Kidney capillary endothelial cell (primary cell): ENCODE measurements at places on chromosomes 13 and 19.

- no peak for DNase-seq
These were observed 34.7 kb downstream of the PHF11 start for GRCh38 chr13:49530457-49530856.

DNA sequence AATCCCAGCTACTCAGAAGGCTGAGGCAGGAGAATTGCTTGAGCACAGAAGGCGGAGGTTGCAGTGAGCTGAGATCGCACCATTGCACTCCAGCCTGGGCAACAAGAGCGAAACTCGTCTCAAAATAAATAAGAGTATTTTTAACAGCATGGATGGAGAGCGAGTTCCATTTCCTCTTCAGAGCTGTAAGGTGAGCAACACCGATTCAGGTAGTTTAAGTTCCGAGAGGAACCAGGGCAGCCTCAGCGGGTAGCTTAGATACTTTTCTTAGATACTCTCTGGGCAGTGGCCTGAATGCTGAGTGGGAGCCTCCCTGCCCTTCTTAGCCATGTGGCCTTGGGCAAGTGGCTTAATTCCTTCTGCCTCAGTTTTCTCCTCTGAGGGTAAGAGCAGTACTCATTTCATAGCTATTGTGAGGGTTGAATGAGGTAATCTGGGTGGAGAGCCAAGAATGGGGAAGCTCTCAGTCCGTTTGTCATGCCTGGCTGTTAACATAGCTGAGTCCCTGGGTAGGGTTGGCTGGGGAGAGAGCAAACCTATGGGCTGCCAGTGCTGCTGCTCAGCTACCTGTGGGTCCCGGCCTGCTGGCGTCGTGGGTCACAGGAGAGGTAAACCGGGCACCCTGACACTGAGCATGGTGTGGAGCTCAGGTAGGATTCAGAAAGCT is 4.1 kb downstream of the ATP11A start:
- no peak for DNase-seq

GRCh38 chr19:5803441-5803751 is 1.5 kb upstream of the NRTN start:
- DNase-seq = no peak

GRCh38 chr13:77323858-77324257 is 3.0 kb downstream of the MYCBP2 start:
- DNase-seq = no peak

GRCh38 chr19:13055213-13056051 is 47.2 kb downstream of the LYL1 start:
- no peak for DNase-seq

- no peak for DNase-seq
These were observed 87.8 kb upstream of the RFC3 start for GRCh38 chr13:33730147-33730546.

DNA sequence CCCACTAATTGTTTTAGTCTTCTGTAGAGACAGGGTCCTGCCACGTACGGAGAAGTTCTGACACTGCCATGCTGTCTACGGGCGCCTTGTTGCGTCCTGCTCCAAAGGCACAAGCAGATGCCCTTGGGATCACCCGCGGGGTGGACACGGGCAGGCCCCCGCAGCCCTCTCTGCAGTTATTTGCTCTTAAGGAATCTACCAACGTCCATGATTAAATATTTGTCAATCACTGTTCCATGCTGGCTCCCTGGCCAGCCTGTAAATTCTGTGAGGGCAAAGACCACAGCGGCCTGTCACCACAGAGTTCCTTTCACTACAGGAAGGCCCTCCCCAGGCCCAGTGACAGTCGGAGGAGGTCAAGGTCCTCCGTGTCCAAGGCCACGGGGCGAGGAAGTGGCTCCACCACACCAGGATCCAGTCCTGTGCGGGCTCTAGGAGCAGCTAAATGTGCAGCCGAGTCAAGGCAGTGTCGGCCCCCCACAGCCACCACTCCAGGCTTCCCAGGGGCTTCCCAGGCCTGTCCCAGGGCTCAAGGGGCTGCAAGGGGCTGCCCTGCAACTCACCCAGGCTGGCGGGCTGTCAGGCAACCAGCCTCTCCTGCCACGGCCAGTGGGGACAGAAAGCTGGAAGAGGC is 2.1 kb downstream of the RNF126 start:
- no peak for DNase-seq

- no peak for DNase-seq
These were observed 57.3 kb downstream of the CDADC1 start for GRCh38 chr13:49304763-49305700.

DNA sequence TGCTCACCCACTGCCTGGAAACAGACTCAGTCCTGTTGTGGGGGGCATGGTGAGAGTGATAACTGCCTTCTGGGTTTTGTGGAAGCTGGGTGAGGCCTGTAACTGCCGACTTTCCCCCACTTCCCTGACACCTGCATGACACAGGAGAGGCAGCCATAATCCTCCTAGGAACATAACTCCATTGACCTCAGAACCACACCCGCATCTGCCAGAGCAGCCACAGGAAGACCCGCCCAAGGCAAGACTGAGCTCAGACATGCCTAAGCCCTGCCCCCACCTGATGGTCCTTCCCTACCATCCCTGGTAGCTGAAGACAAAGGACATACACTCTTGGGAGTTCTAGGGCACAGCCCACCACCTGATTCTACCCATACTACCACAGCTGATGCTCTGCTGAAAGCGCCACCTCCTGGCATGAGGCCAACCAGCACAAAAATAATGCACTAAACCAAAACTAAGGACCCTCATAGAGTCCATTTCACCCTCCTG is 326.7 kb downstream of the RBM26 start:
- no peak for DNase-seq

DNA sequence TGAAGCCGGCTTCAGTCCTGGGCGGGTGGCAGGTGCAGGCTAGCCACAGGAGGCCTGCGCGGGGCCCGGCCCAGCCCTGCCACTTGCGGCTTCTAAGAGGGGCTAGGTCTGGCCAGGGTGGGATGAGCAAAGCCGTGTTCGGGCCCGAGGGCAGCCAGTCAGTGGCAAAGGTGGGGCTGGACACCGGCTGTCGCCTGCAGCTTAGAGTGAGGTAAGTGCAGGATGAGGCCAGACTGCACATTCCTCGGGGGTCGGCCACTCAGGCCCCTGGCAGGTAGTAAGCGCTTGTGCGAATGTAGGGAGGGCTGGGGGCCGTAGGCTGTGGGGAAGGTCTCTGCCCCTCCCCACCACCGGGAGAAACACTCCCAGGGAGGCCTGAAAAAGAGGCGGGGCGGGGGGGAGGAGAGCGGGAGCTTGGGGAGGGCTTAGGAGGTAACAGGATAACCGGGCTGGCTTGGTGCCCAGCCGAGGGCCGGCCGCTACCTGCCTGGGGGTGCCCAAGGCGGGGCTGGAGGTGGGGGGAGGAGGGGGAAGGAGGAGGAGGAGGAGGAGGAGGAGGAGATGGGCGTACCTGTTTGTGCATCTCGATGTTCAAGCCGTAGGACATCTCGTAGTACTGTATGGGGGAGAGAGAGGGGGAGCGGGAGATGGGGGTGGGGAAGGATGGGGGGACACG is 6.4 kb downstream of the TLE5 start:
- no peak for DNase-seq

DNA sequence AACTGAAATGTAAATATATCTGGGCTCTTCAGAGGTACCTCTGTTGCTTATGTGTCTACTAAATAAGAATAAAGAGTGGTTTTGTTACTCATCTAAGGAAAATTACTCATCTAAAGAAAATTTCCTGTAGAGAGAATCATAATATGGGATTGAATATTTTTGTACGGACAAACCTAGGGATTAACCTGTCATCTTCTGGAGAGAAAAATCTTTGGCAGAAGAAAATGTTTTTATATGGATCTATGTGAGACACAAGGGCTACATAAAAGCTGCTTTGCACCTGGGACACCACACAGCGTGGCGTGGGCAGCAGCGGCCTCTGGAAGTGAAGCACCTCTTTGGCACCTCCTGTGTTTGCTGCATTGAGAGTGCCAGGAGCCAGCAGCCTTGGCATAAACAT is 242.9 kb upstream of the DACH1 start:
- peak; percentile 52 for DNase-seq

- DNase-seq = no peak
These were observed 9.0 kb upstream of the ACTN4 start for GRCh38 chr19:38638461-38638860.

- no peak for DNase-seq
These were observed 5.1 kb downstream of the GAMT start for GRCh38 chr19:1396019-1396767.

GRCh38 chr19:11236324-11237301 is 2.8 kb upstream of the ANGPTL8 start:
- no peak for DNase-seq

- DNase-seq = no peak
These were observed 25.7 kb downstream of the VRK3 start for GRCh38 chr19:49999371-50000010.

DNA sequence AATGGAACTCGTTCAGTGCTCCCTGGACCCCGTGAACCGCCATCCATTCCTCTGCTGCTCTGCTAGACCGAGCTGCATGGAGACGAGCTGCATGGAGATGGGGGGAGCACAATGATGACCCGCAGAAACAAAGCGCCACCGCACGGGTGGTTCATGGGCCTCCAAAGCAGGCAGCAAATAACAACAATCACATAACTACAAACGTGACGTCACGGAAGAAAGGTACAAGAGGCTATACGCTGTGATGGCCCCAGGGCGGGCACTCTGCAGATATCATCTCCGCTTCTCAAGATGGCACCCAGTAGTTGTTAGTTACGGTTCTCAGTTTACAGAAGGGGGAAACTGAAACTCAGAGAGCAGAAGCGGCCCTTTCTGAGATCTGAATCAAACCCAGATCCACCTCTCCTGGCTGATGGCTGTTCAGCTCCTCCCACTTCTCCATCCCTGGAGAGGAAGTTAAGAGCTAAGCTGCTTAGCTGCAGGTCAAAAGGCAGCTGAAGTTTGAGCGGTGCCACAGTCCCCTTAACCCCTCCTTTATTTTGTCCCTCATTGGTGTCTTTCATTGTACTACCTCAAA is 1.7 kb downstream of the ATP13A1 start:
- no peak for DNase-seq

GRCh38 chr19:33376423-33376822 is 2.9 kb downstream of the CEBPG start:
- peak; percentile 96 for DNase-seq

DNA sequence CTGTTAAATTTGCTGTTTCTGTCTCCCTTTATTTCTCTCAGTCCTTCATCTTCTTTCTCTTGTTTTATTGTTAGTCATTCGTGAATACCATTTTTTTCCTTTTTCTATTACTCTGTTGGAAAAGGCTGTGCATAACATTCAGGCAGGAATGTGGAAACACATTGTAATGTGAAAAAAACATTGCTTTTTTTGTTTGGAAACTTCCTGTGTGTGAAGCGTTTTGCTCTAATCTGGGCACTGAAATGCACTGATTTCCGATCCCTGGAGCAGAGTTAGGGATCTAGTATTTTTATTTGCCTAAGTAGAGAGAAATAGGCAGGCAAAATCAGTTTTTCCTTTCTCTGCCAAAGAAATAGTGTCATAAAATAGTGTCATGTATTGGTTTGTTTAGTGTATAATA is 155.5 kb downstream of the PCCA start:
- DNase-seq = peak; percentile 15

- no peak for DNase-seq
These were observed 27.5 kb upstream of the SHKBP1 start for GRCh38 chr19:40549007-40549708.

DNA sequence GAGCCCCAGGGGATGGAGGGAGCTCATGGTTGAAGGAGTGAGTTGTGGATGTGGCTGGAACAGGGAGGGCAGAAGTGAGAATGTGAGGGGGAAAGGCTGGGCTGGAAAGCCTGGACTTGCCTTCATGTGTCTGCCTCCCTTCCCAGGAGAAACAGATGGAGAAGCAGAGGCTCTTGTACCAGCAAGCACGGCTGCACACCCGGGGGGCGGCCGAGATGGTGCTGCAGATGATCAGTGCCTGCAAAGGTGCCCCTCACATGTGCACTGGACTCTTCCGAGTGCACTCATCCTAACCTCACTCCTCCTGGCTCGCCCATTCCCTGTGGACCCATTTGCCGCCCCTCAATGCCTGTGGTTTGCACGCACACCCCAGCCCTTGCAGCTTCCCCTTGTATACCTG is 83.2 kb downstream of the MAP4K1 start:
- no peak for DNase-seq

GRCh38 chr13:33258808-33259193 is 26.8 kb downstream of the STARD13 start:
- no peak for DNase-seq

DNA sequence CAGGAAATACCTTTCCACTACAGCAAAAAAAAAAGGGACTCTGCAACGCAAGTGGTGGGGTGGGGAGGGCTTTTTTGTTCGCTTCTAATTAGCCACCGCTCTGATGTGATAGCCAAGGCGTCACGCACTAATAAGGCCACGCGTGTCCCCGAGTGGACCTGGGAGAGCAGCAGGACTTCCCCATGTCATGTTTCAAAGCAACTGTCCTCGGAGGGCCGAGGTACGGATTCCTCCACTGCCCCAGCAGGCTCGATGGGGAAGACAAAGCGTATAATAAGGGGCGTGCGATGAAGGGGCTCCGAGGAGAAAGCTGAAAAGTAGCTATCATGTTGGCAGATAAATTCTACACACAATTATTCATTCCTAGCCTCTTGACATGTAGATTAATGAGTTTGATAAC is 179.7 kb upstream of the ZNF507 start:
- DNase-seq = no peak

- DNase-seq = no peak
These were observed 17.0 kb downstream of the HAUS8 start for GRCh38 chr19:17058236-17058635.

DNA sequence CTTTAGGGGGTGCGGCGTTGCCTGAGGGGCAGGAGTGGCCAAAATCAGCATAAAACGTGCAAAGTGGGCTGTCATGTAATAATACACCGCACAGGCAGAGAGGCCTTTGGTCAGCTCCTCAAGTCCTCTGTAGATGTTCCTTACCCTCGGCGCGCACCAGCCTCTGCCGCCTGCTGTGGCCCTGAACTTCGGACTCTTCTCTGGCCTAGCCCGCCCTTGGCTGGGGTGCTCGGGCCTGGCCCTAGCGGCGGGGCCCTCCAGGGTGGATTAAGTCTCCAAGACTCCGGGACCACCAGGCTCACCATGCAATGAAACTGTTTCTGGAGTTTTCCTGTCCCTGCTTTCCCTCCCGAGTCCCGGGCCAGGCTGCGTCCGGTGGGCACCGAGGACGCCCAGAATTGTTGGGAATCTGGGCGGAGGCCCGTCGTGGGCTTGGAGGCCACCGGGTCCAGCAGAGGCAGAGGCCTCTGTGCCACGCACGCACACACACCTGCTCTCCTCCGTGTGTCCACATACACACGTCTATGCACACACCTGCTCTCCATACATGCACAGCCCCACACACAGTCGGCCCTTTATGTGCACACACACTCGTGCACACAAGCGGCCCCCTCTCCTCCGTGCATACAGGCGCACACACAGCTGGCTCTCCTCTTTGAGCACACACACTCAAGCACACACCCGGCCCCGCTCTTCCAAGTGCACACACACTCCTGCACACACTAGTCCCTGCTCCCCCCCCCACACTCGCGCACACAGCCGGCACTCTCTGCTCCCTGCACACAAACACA is 1.5 kb upstream of the TFDP1 start:
- DNase-seq = no peak

- no peak for DNase-seq
These were observed 17.7 kb upstream of the CRTC1 start for GRCh38 chr19:18665771-18666202.

DNA sequence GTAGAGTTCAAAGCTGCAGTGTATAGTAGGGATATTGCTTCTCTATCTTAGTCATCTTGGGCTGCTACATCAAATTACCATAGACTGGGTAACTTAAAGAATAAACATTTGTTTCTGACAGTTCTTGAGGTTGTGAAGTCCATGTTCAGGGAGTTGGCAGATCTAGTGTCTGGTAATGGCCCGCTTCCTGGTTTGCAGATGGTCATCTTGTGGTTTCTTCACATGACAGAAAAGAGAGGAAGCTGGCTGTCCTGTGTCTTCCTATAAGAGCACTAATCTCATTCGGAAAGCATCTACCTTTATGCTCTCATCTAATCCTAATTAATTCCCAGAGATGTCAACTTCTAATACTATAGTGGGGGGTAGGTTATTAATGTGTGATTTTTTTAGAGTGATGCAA is 6.2 kb downstream of the ZNF763 start:
- no peak for DNase-seq
